Activated CD4-positive, CD25-positive, alpha-beta regulatory T cell treated with anti-CD3 and anti-CD28 coated beads, Interleukin-2, amount 50 U/mL, for 24 hours (primary cell): ENCODE measurements at places on chromosomes 2 and 18.

GRCh38 chr2:102502576-102502975 is 29.6 kb downstream of the SLC9A4 start:
- ATAC-seq: no peak

DNA sequence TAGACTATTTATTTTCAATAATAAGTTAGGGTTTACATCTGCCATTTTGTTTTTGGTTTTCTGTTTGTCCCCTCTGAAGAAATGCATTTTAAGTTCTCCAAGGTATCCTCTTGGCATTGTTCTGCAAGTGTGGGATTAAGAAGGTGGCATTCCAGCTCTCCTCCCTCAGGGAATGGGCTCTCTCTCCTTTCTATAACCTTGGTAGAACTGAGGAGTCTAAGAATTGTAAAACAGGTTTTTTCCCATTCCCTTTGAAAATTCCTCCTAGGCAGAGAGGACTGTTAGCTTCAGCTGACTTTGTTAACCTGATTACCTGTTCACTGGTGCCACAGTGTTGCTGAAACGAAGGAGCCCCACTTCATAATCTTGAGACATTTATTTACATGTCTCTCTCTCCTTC is 26.1 kb upstream of the RAB1A start:
- ATAC-seq: no peak

DNA sequence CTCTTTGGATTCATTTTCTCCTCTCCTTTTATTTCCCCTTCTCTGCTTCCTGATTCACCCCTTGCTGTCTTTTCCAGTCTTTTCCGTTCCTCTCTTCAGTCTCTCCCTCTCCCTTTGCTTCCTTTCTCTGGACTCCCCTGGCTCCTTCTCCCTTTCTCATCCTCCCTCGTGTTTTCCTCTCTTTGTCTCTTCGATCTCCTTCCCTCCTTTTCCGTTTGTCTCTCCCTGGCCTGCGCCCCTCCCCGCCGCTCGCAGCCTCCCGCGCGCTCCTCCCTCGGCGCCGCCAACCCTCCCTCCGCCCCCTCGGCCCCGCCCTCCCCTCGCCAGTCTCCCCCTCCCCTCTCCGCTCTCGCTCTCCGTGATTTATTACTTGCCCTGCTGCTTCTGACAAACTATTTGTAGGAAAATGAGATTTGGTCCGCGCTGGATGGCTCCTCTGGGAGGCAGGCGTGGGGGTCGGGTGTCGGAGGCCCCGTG is 46.0 kb upstream of the PAX8 start:
- ATAC-seq: no peak

GRCh38 chr2:57218206-57218605 is 828.4 kb upstream of the VRK2 start:
- ATAC-seq: no peak

GRCh38 chr18:80231151-80231550 is 16.2 kb downstream of the PARD6G start:
- ATAC-seq: no peak
